GM12891 (cell line): ENCODE measurements at places on chromosomes 3 and 15.

DNA sequence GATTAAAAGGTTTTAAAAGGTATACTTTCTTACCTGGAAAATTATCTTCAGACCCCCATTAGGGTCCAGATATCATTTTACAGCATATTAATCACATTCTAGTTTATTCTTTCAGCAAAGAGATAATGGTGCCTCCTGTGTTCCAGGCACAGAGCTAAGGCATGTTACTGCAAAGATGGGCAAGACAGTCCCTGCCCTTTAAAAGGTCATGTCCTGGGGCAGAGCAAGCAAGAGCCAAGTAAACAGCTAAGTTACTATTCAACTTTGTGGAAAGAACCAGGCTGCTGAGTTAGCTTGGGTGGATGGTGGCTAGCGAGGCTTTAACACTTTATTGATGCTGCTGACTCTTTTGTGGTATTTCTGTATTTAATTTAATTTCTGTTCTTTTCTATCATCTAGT lies 75.0 kb downstream of the LRRC28 start:
- DNase-seq = no peak

DNA sequence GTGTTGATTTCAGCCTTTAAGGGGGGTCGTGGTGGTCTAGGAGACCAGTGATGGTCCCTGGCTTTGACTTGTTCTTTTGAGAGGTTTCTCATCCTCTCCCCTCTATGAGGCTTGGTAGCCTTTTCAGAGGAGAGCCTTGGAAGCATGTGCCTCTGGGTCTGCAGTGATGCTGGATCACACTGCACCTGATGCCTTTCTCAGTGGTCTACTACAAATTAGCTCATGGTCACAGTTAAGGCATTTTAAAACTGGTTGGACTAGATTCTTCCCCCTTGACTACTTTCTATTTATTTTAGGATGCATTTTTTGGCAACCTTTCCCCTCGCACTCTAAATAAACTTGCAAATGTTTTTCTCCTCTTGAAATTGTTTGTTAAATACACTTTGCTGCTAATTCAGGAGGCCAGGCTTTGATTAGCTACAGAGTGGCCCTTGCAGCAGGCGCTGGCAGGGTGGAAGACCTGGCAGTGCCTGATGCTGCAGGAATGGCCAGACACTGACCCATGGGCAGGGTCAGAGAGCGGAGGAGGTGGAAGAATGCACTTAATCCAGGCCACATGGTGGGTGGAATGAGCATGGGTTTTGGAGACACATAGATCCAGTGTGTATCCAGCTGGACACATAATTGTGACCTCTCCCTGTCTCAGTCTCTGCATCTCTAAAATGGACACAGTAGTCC lies 318.8 kb upstream of the CTDSPL start:
- DNase-seq = no peak

- DNase-seq = no peak
These were observed 5.3 kb downstream of the FGD5 start for GRCh38 chr3:14823910-14824629.

DNA sequence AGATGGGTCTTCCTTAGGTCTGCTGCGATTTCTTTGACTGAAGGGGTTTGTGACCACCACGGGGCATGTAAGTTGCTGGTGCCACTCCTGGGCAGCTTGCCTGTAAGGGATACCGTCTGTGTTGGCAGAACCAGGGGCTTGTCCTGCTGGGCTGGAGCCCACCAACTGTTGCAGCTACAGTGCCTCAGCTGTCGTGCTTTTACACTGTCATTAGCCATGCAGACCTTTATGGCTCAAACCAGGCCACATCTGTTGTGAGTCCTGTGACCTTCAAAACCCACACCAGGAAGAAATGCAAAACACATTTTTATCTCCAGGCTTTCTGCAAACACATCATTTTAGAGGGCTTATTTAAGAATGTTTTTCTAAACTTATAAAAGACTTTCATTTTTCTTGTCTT lies 168.7 kb downstream of the PTPRG start:
- no peak for DNase-seq

DNA sequence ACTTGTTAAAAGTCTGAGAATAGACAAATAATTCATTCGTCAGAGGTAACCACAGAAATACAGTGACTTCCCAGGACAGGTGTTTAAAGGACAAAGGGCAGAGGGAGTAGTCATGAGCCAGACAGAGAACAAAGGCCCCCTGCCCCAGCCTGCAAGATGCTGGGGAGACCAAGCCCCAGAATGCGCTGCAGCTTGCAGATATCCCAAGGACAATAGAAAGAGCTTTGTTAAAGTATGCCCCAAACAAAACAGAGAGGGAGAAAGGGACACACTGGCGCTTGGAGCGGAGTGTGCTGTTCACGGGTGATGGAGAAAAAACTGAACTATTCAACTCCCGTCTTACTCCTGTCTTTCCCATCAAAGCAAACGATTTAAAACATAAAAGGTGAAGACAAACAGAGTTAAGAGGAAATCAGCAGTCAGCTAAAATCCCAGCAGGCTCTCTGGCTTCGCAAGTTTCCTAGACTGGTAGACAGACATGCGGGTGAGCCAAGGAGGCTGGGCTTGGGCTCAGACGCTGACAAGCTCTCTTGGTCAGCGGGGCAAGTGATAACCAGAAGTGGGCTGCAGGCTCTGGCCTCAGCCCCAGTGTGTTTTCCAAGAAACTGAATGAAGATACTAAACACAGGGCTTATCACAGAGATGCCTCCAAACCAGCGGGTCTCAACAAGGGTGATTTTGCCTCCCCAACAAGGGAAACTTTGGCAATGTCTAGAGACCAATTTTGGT lies 130.1 kb downstream of the UACA start:
- no peak for DNase-seq

- DNase-seq = no peak
These were observed 48.5 kb upstream of the SLC12A8 start for GRCh38 chr3:125261031-125261430.

DNA sequence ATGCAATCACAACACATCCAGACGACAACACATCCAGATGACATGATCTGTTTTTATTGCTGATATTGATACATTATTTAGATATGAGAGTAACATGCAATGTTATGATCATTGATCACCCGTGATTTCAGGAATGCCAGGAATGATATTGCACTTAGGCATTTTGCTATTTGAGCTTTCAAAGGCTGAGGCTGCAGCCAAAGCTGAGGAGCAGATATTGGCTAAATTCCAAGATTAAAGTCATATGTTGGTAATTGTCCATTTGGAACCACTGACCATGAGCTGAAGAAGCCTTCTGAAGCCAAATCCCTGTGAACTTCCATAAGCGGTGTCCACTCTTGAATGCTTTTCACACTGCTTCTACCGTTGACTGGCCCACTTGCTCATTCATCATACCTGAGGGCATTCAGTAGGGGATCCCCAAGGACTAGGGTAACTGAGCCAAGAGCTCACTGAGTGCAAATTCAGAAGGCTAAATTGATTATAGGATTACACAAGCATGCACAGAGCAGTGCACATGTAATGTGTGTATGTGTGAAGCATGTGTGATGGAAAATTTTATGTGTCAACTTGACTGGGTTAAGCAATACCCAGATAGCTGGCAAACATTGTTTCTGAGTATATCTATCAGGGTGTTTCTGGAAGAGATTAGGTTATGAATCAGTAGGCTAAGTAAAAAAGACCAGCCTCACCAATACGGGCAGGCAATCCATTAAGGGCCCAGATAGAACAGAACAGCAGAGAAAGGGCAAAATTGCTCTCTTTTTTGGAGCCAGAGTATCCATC lies 92.1 kb upstream of the PLAAT1 start:
- DNase-seq = no peak

DNA sequence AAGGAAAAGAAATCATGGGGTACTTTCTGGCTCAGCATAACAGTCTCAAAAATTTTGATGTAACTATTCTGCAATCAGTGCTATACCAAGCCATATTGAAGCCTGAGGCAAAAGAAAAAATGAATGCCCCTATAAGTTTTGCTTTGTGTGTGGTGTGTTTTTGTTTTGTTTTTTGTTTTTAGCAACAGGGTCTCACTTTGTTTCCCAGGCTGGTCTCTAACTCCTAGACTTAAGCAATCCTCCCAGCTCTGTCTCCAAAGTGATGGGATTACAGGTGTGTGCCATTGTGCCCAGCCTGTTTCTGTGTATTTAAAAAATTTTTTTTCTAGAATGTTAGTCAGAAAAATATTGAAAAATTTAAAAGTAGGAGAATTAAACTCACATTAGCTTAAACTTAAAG lies 93.2 kb downstream of the ZNF280D start:
- DNase-seq = no peak

GRCh38 chr3:10471054-10471688 lies 34.2 kb downstream of the ATP2B2 start:
- DNase-seq = no peak

DNA sequence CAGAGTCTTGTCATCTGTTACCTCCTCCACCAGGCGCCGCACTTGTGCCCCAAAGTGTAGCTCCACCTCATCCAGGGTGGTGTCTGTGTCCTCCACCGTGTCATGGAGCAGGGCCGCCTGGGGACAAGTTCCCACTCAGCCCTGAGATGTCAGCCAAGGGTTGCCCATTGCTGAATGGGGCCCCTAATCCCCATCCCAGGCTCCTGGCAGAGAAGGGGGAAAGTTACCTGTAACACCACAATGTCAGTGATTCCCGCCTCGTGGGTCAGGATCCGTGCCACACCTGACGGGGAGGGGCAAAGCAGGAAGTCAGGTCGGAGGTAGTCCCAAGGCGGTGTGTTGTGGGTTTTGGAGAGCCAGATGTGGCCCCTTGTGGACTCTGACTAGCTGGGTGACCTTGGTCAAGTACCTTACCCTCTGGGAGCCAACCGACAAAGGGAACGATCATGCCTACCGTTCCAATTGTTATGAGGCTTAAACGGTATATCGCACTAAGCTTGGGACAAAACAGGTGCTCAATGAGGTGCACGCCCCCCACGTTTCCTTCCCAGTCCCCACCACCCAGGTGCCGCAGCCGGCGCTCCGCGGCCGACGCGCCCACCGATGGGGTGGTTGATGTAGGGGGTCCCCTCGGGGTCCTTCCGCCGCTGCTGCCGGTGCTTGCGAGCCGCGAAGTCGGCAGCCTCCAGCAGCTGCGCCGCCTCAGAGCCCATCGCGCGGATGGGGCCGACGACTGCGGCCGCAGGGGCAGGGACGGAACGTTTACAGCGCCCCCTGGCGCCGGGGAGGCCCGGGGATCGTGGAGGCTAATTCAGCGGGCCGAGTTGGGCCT lies at the start of gene HDDC3:
Gene HDDC3 (minus strand): TSS at position 722 of the 832 bp plus-strand sequence. CDS start 9 bp downstream, at position 713.
- peak; percentile 81 for DNase-seq

DNA sequence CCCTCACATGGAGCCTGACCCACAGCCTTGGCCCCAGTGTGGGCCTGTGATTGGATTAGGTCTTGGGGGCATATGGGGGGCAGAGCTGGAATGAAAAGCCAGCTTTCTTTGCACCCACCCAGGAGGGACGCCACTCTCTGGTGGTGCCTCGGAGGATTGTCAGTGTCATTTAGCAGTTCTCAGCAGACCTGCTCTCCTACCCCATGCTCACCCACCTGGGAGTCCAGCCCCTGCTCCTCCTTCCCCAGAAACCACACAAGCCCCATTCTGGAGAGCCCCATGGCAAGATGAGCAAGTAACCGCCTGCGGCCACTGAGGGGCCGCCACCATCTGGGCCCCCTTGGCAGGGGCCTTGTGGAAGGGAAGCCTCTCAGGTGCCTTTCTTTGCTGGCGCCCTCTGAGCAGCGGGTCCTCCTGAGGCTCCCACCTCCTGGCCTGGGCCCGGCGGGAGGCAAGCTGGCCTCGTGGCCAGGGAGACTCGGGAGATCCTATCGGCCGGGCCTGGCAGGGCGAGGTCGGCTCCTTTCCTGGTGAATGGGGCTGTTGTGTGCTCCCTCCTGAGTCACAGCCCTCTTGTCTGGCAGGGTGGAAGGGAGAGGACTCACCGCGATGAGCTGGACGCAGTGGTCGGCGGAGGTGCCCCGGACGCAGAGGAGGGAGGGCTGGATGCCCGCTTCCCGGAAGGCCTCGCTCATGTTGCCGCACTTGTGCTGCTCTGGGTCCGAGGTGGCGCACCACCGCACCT lies 2.3 kb downstream of the MELTF start:
- DNase-seq = no peak

GRCh38 chr3:142053835-142054234 lies 95.5 kb downstream of the TFDP2 start:
- no peak for DNase-seq

DNA sequence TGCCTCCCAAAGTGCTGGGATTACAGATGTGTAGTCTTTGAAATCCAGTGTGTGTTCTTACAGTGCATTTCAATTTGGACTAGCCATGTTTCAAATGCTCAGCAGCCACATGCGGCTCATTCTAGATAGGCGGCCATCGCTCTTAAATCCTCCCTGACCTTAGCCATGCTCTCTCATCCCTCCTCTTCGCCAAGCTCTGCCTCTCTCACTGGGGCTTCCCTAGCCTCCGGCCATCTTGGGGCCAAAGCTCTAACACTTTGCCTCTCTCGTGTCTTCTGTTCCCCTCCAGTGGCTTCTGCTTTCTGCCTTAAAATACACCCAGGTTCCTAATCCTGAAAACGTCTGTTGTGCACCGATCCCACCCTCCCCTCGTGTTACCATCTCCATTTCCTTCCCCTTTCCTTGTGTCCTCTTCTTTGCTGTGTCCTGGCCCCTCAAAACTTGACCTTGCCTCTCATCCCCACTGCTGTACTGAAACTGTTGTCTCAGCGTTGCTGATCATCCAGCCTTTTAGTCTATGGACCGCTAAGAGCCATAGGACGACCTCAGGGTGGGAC lies 1.4 kb upstream of the GHRL start:
- no peak for DNase-seq

GRCh38 chr3:45555666-45556065 lies 38.9 kb upstream of the LIMD1 start:
- no peak for DNase-seq

DNA sequence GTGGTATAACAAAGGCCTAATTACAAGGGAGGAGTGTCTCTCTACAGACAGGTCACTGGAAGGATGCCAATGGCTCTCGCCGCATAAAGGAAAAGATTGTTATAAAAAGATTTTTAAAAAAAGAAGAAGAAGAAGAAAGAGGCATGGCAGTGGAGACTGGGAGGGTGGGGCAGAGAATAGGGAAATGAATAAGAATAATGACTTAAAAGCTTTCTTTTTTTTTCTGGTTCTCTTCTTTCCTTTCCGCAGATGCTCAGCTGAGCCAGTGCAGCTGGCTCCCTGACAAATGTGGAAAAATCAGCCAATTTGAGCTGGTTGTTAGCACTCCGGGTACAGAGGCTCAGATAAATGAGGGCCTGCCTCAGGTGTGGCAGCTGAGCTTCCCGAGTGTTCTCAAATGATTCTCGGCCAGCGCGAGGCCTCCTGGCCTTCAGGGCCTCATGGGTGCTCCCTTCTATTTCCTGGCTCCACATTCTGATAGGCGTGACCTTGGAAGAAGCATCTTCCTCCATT lies 234.1 kb downstream of the RORA start:
- DNase-seq = no peak

GRCh38 chr3:53970661-53971060 lies 79.0 kb upstream of the SELENOK start:
- no peak for DNase-seq

GRCh38 chr3:37779289-37780152 lies 82.2 kb upstream of the CTDSPL start:
- peak; percentile 54 for DNase-seq

DNA sequence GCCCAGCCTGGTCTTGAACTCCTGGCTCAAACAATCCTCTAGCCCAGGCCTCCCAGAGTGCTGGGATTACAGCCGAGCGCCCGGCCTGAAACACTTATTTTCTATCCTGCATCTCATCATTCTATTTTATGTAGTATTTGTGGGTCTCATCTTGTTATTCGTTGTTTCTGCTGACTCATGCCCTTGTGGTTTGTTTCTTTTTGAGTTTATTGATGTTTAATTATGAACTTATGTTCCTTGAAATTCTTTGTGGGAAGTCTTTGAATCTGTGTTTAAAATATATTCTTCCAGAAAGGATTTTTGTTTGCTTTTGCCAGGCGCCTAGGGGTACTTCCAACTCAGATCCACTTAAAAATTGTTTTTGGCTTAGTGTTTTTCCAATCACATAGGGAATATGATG lies 78.3 kb upstream of the C15orf39 start:
- no peak for DNase-seq

GRCh38 chr3:65419233-65419632 lies 619.5 kb downstream of the MAGI1 start:
- no peak for DNase-seq
